CD4-positive, alpha-beta T cell (primary cell): ENCODE measurements at places on chromosomes 2 and 18. TPM values are rescaled to one million over a fixed set of nuclear protein-coding genes. Genes with fewer than 3 reads are reported as not detected.

LIMS3 gene
- 0.42 TPM for total RNA-seq

CFC1 gene
- not detected for total RNA-seq

SCYGR4 gene
- total RNA-seq: not detected

BIN1 gene
- total RNA-seq: 98.8 TPM

EGR4 gene
- total RNA-seq: 0.17 TPM

DRC1 gene
- not detected for total RNA-seq

MOGAT1 gene
- total RNA-seq: not detected

GRCh38 chr2:9795071-9795470, 48.2 kb upstream of the TAF1B start:
- H3K36me3 ChIP-seq: no peaks in the 10 kb centered on the region

DNA sequence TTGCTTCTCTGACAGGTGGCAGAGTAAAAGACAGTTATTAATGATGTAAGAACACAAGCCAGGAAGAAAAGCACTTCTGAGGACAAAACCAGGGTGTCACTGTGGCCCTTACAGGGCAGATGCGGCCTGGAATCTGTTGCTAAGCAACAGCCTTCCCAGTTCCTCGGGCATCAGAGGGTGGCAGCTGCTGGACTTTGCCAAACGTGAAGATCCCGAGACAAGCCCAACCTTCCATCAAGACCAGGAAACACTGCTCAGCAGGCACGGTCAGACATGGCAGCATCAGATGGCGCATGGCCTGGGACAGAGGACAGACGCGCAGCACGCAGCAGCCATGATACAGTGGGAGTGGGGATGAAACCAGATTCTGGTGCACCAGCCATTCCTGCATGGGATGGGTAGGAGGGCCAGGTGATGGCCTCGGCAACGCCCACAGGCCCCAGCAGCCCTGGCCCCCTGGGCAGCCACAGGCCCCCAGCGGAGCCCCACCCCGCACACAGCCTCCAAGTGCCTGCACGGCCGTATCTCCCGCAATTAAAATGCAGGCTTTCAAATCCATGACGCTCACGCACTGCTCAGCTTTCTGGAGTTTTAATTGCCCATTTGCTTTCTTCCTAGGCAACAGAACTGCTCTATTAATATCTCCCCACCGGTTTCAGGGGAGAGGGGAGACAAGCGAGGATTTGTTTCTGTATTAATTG, 89.0 kb downstream of the EIPR1 start:
- no peaks in the 10 kb centered on the region for H3K4me1 ChIP-seq
- DNase-seq: no peak
- peaks cover 3% of the 10 kb centered on the region for H3K36me3 ChIP-seq
- H3K4me3 ChIP-seq: no peak overlapping the region
- no peaks in the 10 kb centered on the region for H3K27me3 ChIP-seq

DNA sequence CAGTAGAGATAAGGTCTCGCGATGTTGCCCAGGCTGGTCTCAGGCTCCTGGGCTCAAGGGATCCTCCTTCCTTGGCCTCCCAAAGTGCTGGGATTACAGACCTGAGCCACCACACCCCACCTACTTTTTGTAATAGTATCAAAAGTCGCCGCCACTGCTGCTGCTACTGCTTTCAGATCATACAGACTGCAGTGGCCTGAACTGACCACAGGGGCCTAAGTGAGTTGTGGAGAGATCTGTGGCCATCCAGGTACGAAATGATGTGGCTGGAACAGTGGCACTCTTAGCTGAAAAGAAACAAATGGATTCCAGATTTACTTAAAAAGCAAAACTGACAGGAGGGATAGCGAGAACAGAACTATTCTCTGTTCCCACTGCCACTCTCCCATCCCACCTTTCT, 32.9 kb upstream of the POMC start:
- H3K27ac ChIP-seq: no peak overlapping the region
- no peak overlapping the region for H3K4me3 ChIP-seq
- no peaks in the 10 kb centered on the region for H3K27me3 ChIP-seq

DNA sequence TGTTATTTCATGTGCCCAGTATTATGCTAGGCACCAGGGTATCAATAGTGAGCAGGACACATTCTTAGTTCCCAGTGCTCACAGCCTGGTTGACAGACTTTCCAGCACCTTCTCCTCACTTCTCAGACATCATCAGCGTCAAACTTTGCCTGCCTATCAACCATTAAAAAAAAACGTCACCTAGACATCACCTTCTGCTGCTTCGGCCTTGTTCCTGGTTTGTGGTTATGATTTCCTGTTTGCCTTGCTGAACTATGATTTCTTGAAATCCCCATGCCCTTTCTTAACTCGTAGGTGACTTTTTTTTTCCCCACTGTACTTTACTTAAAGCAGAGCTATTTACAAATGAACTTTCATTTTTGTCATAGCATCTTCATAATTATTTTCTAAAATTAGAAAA, 60.4 kb upstream of the NABP1 start:
- DNase-seq: peak; percentile 15
- no peak overlapping the region for H3K4me3 ChIP-seq
- H3K4me1 ChIP-seq: peaks cover 31% of the 10 kb centered on the region
- no peaks in the 10 kb centered on the region for H3K27me3 ChIP-seq

DNA sequence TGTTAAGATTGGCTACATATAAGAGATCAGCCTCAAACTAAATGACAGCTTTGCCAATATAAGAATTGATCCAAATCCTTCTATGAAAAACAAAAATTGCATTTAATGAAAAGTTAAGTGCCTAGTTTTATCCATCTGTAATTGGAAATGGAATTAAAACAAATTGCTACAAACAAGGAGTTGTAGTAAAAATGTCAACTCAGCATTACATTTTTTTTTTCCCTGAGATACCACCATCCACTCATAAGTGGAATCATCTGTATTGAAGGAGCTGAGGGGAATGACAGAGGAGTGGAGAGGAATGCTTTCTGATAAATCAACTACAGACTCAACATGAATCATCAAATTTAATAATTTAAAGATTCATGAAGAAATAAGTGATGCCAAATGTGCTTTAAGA, 601.8 kb downstream of the TMEM182 start:
- no peaks in the 10 kb centered on the region for H3K27me3 ChIP-seq
- no peak overlapping the region for H3K27ac ChIP-seq
- no peak overlapping the region for H3K4me3 ChIP-seq
- no peaks in the 10 kb centered on the region for H3K36me3 ChIP-seq
- no peak for DNase-seq

DNA sequence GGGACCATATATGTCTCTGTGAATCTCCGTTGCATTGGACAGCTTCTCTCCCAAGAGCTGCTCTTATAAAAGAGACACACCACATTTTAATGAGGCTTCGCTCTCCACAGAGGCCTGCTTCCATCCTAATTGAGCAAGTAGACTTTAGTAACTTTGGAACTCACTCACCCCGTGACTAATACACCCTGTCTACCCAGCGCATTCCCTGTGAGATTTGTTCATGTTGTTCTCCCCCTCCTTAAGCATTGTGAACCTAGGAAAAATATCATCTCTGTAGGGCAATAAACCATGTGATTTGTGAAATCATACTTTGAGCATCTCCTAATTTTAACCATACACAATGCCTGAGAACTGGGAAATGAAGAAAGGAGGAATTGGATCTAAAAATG, 56.9 kb downstream of the MCFD2 start:
- no peaks in the 10 kb centered on the region for H3K36me3 ChIP-seq
- no peak overlapping the region for H3K27ac ChIP-seq
- no peak overlapping the region for H3K4me3 ChIP-seq
- no peaks in the 10 kb centered on the region for H3K4me1 ChIP-seq
- H3K27me3 ChIP-seq: no peaks in the 10 kb centered on the region
- no peak for DNase-seq

GRCh38 chr2:241842620-241843211, 16.0 kb downstream of the PDCD1 start:
- H3K27ac ChIP-seq: no peak overlapping the region
- peak overlapping the region; percentile 49 for H3K4me3 ChIP-seq
- H3K27me3 ChIP-seq: no peaks in the 10 kb centered on the region
- H3K36me3 ChIP-seq: no peaks in the 10 kb centered on the region
- peaks cover 34% of the 10 kb centered on the region for H3K4me1 ChIP-seq

DNA sequence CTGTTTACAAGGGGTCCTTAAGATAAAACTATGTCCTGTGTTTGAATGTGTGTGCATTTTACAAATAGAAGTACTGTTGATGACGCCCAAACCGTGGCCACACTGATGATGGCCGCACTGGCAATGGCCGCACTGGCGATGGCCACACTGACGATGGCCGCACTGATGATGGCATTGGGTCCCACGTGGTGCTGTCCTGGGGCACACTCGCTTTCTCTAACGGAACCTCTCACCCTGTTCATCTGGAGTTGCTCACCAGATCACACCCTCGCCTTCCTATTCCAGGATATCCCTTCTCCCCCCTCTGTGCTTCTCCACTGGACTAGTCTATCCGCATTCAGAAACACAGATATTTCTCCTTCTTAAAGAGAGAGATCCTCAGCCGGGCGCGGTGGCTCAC, 192.4 kb downstream of the EIPR1 start:
- H3K27ac ChIP-seq: no peak overlapping the region
- H3K27me3 ChIP-seq: no peaks in the 10 kb centered on the region
- H3K36me3 ChIP-seq: peaks cover 9% of the 10 kb centered on the region
- no peaks in the 10 kb centered on the region for H3K4me1 ChIP-seq
- no peak for DNase-seq

DNA sequence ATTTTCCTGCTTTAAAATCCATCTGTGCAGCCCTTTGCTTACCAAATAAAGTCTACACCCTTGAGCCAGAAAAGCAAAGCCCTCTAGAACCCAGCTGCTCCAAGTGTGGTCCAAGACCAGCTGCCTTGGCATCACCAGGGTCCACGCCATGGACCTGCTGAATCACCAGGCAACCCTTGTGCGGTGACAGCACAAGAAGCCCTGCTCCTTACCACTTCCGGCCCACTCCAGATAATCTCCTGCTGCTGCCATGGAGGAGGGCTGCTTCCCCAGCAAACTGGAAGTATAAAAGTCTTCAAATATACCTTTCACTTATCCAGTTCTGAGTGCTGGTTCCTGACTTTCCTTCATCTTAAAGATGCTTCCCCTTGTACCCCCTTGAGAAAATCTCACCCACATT, 106.0 kb upstream of the PKDCC start:
- H3K4me1 ChIP-seq: no peaks in the 10 kb centered on the region
- no peak for DNase-seq
- no peaks in the 10 kb centered on the region for H3K36me3 ChIP-seq
- no peak overlapping the region for H3K27ac ChIP-seq
- no peak overlapping the region for H3K4me3 ChIP-seq
